ENCODE measurements at places on chromosomes 4 and X.

DNA sequence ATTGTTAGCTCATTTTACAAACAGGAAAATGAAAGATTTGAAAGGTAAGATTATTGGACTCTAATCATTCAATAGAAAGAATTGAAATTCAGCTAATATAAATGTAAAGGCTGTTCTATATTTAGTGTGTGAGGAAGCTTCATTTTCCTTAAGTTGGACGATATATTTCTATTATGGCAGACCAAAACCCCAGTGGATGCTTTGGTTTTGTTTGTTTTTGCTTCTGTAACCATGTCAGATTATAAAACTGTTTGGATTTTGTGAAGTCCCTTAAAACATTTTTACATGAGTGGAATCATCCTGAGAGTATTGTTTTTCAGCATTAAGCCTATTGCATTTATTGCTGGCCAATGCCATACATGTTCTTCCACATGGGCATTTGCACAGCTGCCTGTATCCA is 110.2 kb upstream of the ENPEP start:
- no peak for DNase-seq

- DNase-seq: no peak
Observed at GRCh38 chr4:99144070-99144469, at the start of gene ADH4. Gene ADH4, minus strand, starts transcription at chr4:99144297. Its CDS starts 75 bp downstream, at chr4:99144222.

DNA sequence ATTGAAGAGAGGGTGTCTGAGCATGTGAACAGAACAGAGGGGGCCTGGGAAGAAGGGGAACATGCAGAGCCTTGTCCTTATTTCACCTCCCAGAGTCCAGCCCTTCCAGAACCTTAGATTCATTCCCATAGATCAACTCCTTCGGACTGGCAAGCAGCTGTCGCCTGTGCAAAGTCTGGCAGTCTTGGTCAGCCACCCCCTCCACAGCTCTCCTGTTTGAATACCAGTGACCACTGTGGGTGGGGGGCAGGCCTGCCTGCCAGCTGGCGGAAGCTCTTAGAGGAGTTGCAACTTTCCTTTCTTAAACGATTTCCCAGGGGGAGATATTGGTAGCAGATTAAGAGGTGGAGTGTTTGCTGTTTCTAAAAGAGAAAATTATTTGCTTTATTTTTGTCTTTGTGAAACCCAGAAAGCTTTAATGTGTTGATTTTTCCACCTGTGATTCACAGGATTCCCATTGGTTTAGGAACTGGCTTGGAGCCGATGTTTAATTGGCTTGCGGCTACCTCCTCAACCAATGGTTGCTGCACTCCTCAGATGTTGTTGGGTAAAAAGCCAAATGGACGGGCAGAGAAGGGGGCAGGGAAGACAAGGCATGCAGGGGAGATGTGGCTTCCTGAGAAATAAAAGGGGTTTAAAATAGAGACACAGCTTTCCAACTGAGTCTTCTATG is 62.2 kb upstream of the PRPS1 start:
- no peak for DNase-seq

GRCh38 chr4:76811604-76812412 is 86.1 kb downstream of the SOWAHB start:
- no peak for DNase-seq

DNA sequence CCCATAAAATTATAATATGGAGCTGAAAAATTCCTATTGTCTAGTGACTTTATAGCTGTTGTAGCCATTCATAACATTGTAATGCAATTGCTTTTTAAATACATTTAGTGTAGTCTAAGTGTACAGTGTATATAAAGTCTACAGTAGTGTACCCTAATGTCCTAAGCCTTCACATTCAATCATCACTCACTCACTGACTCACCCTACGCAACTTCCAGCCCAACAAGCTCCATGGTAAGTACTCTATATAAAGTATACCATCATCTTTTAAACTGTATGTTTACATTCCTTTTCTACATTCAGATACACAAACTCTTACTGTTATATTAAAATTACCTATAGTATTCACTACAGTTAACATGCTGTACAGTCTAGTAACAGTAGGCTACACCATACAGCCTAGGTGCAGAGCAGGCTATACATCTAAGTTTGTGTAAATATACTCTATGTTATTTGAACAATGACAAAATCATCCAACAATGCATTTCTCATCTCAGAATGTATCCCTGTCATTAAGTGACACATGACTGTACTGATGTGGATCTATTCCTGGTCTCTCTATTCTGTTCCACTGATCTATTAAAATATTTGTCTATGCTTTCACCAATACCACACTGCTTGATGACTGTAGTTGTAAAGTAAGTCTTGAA is 33.7 kb downstream of the CLOCK start:
- no peak for DNase-seq

- no peak for DNase-seq
Observed at GRCh38 chr4:96145601-96146000, 305.7 kb downstream of the PDHA2 start.

DNA sequence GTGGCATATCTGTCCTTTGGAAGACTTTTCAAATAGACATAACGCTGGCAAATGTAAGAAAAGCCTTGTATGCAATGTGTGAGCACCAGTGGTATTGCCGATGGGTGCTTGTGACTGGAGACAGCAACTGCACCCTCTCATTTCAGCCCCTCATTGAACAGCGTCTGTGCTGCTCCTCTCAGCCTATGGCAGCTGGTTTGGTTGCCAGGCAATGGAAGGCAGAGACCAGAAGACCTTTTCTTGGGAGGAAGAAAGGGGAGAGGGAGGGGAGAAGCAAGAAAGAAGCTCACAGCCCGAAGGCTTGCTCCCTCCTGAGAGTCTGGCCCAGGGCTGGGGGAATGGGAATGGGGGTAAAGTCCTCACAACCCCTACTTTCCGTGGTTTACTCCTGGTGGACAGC is 20.2 kb downstream of the ZCCHC13 start:
- DNase-seq: no peak

GRCh38 chr4:159290321-159291030 is 187.6 kb downstream of the RAPGEF2 start:
- no peak for DNase-seq

DNA sequence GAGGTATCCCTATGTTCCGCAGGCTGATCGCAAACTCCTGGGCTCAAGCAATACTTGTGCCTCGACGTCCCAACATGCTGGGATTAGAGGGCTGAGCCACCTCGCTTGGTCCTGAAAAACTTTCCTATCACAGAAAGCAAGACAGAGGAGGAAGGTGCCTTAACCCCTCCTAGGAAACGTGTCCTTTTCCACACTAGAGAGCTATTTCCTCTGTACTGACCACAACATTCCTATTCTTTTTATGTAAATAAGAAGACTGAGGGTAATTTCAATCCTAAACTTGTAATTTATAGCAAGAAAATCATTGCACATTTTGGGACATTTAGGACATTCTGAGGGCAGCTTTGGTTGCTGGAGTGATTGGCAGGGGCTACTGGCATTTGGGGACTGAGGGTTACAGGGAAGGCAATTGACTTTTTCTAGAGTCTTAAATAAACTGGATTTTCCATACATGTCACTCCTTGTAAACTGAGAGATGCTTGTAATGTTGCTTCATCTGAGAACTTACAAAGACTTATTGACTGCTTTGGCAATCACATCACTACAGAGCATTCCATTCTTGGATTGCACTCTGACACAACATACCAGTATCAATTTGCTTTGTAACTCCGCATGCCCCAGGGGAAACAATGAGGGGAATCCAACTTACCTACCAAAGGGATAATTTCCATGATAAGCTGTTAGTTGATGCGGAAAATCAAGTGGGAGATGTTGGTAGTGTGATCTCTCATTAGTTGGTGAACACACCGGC is 15.6 kb downstream of the XAGE3 start:
- DNase-seq: no peak

GRCh38 chr4:109691411-109691920 is 11.8 kb downstream of the CASP6 start:
- no peak for DNase-seq

DNA sequence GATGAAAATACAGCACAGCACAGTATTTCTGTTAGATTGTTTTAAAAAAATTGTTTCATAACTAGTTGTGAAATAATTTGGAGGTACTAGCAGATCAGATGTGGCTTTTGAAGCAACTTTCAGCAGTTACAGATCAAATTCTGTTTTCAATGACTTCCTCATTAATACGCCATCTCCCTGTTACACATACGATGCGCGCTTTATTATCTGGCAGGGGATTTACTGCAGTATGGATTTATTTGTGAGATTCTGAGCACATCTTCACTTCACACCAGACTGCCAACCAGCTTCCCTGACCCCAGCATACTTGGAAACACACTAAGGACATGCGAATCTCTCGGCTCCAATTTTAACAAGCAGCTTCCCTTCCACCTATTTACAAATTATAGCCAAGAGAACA is 235.5 kb upstream of the DIAPH2 start:
- DNase-seq: no peak

Data from vagina (tissue), 2 donors.